HCEC 1CT (cell line): ENCODE measurements at places on chromosomes 4 and X.

DNA sequence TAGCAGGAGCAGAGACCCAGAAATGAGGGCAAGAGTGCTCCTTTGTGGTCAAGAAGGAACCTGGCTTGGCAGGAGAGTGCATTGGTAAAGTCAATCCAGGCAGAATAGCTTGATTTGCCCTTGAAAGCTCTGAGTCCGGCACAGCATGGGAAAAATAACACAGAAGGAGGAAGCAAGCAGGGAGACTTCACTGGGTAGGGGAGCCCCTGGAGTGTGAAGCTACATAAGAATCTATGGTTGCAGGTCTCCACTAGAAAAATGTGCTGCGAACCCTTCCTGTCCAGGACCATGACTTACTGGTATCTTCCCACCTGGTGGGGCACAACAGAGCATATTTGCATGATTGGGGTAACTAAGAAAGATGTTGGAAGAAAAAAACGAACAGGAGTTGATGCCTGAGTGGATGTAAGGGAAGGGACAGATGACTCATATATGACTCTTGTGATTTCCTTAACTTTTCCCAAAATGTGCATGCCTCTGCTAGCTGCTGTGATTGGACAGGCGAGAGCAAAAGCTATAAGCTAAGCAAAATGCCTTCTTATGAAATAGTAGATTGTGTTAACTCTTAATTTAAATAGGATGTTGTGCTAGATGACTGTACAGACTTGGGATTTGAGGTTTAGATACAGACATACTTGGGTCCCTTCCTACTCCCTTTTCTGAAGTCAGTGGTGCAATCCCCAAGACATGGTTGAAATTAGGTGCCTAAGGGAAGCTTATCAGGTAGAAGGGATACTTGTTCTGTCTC is 3.3 kb downstream of the IL13RA1 start:
- DNase-seq: peak; percentile 87

DNA sequence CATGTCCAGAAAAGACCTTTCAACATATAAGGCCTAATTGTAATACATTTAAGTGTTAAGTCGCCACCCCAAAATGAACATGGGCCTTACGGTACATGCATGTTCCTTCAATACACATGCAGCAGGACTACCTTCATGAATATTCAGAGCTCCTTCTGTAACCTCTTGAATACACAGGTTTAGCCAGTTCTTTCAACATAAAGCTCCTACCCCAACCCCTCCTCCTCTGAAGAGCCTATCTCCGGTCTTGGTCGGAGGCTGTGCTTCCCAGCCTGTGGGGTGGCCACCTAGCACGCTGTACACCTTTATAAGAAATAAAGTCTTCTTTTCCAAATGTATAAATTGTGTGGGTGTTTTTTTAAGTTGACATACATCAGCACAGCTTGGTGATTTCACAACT is 28.3 kb downstream of the NPY5R start:
- no peak for DNase-seq

DNA sequence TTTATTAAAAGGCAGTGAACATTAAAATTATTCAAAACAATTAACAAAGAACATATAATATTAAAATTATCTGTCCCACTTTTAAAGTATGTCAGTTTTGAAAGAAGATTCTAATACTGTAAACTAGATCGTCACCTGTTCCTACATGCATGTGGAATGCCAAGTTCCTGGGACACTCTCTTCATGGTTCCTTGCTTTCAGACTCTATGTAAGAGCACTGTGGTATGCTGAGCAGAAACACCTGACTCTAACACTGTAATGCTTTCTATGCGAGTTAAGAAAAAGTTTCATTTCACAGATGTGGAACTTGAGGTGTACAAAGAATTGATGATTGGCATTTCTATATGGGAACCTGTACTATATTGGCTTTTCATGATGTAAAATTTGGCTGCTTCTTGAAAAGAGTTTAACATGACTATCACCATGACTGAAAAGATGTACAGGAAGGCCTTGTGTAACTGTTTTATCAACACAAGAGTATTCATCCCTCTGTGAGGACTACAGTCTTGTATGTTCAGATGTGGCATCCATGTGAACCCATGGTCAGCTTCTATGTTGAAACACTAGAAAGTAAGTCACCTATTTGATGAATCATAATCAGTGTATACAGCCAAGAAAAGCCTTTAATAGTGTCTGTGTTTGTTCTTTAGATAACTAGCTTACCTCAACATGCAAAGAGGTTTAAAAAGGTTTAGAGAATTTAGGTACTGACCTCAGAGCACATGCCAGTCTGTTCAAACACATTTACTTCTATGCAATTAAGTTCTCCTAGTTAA is 354.5 kb downstream of the ARHGAP24 start:
- DNase-seq: no peak

DNA sequence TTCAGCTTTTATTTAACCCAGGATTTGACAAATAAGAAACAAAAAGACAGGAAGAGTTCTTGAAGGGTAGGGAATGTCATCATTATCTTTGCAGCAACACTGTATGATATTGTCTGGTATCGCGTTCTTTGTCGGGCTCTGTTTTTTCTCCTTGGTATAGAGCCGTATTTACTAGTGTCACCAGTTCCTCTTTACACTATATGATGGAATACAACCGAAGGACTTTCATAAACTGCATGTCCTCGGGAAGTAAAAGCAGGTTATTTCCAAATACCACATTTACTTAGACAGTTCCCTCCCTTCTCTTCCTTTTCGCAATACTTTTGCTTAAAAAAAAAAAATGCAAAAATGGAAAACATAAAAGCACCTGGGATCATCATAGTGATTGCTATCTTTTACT is 96.6 kb upstream of the IL13RA1 start:
- no peak for DNase-seq

GRCh38 chrX:77740376-77740905 is 45.6 kb downstream of the ATRX start:
- no peak for DNase-seq

DNA sequence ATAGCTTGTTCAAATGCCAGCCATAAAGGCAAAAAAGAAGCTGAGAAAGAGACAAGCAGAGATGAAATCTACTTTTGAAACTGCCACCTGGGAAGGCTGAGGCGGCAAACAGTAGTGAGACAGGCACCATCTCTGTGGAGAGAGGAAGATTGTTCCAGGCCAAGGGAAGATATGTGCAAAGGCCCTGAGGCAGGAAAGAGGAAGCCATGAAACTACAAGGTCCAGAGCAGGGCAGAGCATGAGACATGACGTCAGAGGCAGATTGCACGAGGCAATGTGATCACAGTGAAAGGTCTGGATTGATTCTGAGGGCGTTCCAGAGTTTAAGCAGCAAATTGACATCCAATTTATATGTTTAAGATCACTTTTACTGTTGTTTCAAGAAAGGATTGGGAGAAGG is 226.1 kb downstream of the QDPR start:
- DNase-seq: no peak

- DNase-seq: no peak
Observed at GRCh38 chrX:2521927-2522386, 21.2 kb upstream of the DHRSX start.

DNA sequence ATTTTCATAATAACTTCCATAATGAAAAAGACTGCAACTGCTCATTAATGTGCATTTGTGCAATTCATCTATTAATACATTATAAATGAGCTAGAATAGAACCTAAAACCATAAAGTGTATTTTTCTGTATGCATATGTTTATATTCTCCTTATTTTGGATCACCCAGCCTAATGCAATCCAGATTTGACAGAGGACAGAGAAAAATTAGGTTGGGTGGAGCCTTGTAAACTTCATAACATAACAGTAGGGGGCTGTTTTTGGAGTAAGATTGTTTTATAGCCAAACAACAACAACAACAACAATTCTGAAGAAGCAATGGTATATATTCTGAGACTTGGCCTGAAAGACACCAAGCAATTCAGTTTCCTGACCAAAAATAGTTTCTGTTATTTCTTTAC is 615.3 kb upstream of the SLIT2 start:
- DNase-seq: no peak

GRCh38 chr4:128521156-128521555 is 233.5 kb upstream of the PGRMC2 start:
- DNase-seq: no peak

GRCh38 chr4:53956053-53956452 is 108.4 kb downstream of the CHIC2 start:
- DNase-seq: no peak

DNA sequence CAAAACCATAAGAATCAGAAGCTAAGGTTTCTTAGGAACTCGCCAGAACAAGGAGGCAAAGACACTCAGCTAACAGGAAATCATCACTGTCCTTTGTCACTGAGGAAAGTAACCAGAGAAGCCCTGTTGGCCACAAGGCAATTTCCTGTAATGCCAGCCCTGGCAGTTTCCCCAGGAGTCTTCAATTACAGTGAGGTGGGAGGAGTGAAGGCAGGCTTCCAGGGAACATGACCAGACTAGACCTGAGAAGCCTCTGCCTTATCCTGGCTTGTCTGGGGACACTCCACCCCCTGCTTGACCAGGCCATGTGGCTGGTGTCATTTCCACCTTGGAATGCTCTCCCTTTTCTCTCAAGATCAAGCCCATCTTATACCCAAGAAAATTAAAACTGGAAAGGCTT is 125.3 kb downstream of the COL4A6 start:
- DNase-seq: peak; percentile 23

DNA sequence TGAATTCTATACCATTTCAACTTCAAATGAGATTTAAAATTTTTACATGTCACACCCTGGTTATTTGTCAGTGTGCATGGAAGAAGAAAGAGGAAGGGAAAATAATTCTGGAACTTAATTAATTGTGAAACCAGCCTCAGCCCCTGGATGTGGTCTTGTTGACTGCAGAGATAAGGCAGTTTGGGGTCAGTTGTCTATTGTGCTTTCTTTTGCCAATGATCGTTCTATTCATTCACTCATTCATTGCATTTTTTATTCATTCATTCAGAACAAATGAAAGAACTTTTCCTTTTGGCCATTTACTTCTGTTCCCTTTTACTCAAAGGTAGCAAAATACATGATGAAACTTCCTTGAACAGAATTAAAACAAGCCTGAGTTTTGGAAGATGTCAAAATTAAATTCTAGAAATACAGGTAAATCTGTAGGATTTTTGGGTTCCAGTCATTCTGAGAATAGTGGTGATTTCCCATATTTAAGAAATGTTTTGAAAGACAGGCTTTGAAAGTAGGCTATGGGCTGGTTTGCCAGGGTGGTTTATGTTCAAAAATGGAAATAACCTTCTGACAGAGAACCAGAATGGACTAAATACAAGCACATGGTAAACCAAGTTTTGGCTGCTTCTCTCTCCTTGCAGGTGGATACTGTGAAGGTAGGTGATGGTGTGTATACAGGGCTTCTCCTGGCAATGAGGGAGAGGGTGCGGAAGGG is 35.7 kb downstream of the PARM1 start:
- DNase-seq: no peak

GRCh38 chr4:68272860-68273259 is 27.4 kb upstream of the TMPRSS11B start:
- DNase-seq: no peak

DNA sequence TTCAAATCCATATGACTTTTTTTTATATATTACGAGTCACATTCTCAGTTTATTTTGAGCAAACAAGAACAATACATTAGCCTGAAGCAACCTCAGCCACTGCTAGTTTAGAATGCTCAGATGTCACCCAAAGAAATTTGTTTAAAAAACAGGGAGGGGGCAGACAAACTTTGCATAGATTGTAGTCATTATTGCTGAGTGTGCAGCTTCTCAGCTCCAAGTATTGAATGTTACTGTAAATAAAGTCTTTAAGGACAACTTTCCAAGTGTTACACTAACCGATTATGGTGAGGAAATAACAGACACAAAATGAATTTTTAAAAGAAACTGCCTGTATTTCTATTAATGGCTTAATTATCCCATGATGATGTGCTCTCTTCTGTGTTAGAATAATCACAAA is 519.5 kb upstream of the GALNT7 start:
- no peak for DNase-seq

- no peak for DNase-seq
Observed at GRCh38 chr4:212438-213188, 88.3 kb downstream of the ZNF718 start.

GRCh38 chr4:173556398-173557131 is 26.5 kb upstream of the HAND2 start:
- DNase-seq: peak; percentile 3

DNA sequence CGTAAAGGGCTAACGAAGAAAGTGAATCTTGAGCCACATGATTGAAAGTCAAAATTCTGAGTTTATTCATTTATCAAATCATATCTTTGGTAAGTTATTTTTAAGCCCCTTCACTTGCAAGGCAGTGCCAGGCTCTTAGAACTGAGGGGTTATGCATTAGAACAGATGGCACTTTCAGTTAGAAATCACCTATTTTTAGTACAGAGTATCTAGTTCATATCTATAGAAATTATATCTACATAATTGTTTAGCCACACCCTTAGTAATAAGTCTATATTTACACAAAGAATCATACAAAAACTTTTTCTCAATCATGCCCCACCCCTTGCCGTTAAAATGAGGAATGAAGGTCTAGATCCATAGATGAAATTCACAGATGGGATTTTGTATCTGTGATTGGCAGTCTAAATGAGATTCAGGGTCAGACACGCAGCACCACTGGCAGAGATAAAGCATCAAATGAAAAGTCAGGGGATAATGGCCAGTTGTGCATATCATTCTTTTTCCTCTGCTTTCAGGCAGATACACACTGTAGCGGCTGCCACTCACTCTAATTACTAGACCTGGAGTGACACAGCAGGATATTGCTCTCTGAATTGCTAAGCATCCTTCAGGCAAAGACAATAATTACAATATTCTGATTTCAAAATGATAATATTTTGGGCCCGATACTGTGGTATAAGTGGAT is 440.5 kb downstream of the MAPK10 start:
- DNase-seq: no peak

- no peak for DNase-seq
Observed at GRCh38 chrX:19855700-19856381, 31.6 kb downstream of the SH3KBP1 start.

- peak; percentile 19 for DNase-seq
Observed at GRCh38 chr4:102789317-102789717, 28.5 kb upstream of the MANBA start.

- no peak for DNase-seq
Observed at GRCh38 chr4:3290889-3291321, 1.9 kb upstream of the RGS12 start.

- no peak for DNase-seq
Observed at GRCh38 chr4:177441061-177441802, 1.0 kb downstream of the AGA start.

GRCh38 chr4:67542076-67542475 is 3.2 kb downstream of the CENPC start:
- DNase-seq: no peak

DNA sequence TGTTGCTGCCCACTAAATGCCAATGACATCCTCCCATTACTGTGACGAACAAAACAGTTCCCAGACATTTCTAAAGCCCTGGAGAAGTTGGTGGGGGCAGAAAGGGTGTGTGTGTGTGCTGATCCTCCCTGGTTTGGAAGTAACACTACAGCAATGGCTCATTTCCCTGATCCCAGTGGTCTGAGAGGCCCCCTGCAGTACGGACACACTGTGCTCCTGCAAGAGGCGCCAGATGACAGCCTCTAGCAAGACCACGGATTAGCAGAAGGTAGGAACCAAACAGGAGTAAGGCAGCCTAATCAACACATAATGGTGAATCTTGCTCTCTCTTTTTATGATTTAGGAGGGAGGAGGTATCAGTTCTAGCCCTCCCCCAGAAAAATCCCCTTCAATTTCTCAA is 49.6 kb downstream of the CHRDL1 start:
- DNase-seq: no peak

- no peak for DNase-seq
Observed at GRCh38 chr4:152220201-152220666, 315.7 kb downstream of the FBXW7 start.
